HTR-8/SVneo (cell line): ENCODE measurements at places on chromosomes 7 and 10.

GRCh38 chr10:96025566-96025965, 17.8 kb upstream of the CCNJ start:
- DNase-seq, result no peak

GRCh38 chr7:70539205-70539604, 592.7 kb upstream of the GALNT17 start:
- no peak for DNase-seq

DNA sequence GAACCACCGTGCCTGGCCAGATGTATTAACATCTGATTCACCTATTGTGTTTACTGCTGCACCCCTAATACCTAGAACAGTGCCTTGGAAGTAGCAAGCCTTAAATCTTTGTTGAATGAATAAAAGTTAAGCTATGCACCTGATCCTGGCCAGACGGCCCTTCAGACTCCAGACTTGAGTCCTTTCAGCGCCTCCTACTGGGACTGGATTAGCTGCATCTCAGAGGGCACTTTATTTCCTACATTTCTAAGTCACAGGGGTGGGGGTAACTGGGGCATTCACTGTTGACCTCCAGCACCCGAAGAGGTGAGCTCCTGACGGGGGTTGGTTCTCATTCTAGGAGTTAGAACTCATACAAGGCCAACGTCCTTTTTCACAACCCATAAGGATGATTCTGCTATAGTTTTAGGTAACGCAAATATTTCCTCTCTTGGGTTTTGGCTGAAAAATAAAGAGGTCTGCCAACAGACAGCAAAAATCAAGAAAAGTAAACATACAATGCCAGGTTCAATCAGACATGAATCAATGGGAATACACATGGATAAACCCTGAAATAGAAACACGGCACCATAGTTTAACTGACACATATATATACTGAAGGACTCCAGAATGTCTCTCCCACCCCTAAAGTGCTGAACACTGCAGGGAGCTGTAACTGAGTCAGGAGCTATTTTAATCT, 48.0 kb upstream of the DLG5 start:
- DNase-seq, result no peak

- DNase-seq, result no peak
Observed at GRCh38 chr10:5503477-5503835, 4.1 kb upstream of the CALML5 start.

GRCh38 chr10:72659694-72660093, 32.2 kb upstream of the MCU start:
- no peak for DNase-seq

- no peak for DNase-seq
Observed at GRCh38 chr10:88186335-88186734, 322.9 kb downstream of the PTEN start.

DNA sequence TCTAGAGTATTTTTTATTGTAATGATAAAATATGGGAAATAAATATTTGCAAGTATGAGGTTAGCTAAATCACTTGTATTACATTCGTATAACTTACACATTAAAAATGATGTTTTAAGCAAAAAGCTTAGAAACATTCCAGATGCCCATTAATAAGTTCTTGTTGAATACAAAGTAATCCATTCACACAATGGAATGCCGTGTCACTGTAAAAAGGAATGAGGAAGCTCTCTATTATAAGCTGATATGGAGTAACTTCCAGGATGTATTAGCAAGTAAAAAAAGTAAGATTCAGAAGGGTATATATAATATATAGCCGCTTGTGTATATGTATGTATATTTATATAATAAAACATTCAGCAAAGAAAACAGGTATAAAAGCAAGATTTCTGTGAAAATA, 412.8 kb upstream of the MTPN start:
- DNase-seq, result no peak

DNA sequence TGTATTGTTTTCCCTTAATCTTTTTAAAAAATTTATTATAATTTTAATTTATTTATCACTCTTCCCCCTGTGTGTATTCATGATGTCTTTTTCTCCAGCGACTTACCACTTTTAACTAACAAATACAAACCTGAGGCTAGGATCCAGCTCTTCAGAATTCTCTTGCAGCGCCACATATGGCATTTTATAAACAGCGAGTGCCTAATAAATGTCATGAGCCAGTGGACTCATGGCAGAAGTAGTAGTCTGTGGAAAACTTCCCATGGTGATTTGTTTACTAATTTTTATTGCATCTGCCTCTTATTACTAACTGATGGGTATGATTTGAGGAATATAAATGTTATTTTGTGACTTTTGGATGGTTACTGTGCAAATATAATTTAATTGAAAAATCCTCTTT, 102.9 kb downstream of the EXOC4 start:
- no peak for DNase-seq

DNA sequence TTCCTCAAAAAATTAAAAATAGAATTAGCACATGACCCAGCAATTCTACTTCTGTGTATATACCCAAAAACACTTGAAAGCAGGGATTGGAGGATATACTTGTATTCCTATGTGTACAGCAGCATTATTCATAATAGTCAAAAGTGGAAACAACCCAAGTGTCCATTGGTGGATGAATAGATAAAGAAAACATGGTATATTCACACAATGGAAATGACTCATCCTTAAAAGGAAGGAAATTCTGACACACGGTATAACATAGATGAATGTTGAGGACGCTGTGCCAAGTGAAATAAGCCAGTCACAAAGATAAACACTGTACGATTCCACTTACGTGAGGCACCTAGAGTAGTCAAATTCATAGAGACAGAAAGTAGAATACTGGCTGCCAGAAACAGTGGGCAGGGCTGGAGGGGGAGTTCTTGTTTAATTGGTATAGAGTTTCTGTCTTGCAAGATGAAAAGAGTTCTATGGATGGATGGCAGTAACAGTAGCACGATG, 26.6 kb upstream of the KAT6B start:
- DNase-seq, result no peak

- DNase-seq, result no peak
Observed at GRCh38 chr10:117656385-117657367, 114.1 kb downstream of the EMX2 start.

DNA sequence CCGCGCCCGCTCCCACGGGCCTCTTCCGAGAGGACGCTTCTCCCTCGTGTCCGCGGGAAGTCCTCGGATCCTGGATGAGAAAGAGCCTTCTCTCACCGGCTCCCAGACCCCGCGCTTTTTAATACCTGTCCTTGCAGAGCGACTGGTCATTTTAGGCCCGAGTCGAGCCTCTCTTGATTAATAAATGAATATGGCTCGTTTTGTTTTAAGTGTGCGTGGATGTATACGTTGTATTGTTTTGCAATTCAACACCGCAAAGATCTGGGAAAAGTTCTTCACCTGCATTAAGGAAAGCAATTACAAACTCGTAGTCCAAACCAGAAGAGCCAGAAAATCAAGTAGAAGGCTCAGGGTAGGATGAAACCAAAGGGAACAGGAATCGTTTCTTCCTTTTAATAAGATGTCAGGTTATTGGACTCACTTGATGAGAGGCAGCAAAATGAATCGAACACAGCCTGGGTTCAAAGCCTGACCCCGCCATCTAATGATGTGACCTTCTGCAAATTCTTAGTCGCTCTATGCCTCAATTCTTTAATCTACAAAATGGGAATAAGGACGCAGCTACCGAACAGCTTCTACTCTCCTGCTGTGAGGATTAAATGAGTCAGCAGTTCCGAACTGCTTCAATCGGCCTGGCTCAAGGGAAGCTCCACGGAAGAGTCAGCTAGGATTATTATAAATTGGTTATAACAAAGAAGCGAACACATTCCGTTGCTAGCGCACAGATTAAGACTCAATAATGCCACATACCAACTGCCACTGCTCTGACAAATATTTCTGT, 277.8 kb upstream of the NEBL start:
- DNase-seq, result no peak

DNA sequence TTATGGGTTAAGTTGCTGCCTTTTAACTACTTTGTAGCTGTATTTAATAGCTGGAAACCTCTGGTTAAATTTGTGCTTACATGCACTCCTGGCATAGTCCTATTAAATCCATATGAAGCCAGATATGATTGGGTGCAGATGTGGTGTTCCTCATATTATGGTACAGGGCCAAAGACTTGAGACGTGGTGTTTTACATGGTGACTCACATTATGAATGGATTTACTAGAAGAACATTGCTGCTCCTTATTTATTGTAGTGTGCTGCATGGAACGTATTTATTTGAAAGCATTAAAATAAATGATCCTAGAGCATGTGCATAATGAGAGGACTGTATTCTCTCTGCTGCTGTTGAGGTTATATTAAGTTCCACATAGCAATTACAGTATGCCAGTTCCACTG, 224.1 kb downstream of the SLC25A13 start:
- DNase-seq, result no peak

- DNase-seq, result peak; percentile 77
Observed at GRCh38 chr10:99395750-99396445, 34.5 kb downstream of the GOT1 start.

DNA sequence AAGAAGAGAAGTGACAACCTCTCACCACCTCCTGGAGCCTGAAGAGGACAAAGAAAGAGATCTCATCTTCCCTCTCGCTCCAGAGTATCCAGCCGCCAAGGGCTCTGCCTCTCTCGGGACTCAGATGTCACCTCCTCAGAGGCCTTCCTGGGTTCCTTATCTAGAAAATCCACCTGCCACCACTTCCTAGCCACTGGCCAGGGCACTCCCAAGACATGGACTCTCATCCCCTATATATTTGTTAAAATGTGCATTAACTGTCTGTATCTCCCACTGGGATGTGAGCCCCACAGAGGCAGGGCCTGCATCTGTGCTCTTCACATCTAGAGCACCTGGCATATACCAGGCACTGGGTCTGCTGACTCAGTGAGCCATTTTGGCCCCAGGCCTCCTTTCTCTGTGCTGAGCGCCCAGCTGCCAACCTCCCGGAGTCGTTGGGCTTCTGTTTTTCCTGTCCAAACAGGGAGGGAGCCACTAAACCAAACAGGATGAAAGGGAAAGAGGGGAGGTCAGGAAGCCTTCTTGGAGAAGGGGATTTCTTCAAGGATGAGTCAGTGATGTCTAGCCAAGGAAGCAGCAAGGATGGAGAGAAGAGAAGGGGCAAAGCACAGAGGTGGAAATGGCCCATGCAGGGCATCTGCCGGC, 58.9 kb downstream of the KCNMA1 start:
- DNase-seq, result no peak

- DNase-seq, result no peak
Observed at GRCh38 chr10:104388830-104389229, 35.2 kb downstream of the CFAP58 start.

- DNase-seq, result no peak
Observed at GRCh38 chr10:94138391-94138790, 144.7 kb downstream of the PLCE1 start.

DNA sequence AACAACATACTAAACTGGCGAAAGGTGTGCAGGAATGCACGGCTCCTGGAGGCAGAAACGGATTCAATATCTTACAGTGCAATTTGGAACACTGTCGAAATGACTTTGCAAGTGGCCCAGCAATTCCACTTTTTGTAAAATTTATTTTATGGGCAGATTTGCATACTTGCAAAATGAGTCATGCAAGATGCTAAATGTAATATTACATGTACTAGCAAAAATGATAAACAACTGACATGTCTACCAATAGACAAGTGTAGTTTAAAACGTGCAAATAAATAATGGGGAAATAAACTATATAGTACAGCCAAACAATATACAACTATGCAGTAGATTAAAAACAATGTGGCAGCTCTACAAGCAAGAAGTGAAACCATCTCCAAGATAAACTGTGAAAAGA, 97.7 kb downstream of the ARHGAP12 start:
- DNase-seq, result peak; percentile 5

DNA sequence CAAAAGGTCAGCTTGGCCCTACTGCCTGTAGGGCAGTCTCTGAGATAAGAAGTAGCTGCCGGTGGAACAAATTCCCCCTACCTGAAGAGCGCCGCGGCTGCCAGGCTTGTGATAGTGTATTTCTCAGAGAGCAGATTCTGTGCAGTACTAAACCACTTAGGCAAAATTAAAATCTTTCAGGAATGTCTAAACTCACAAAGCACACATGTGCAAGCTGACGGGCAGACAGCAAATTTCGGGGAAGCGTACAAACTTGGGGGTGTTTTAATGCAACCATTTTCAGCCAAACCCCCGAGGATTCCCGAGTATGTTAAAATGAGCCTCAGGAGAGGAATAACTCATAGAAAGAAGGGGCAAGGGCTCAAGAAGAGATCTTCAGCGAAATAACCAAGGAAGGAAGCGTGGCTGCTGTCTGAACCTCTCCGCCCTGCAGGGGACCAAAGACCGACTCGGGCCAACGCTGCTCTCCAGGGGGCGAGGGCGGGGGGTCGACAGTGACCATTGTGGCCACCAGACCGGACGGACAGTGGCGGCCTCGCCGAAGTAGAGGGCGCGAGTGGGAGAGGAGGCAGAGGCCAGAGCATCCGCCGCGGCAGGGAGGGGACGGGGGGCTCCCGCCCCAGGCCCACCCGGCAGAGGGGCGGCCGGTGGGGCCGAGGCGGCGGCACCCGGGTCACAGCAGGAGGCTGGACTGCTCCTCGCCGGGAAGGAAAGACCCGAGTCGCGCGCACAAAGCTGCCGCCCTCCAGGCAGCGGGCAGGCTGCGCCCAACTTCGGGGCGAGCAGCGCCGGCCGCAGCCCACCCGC, 819 bp downstream of the HYCC1 start:
- peak; percentile 15 for DNase-seq

GRCh38 chr7:93601363-93601762, 26.8 kb upstream of the CALCR start:
- no peak for DNase-seq

GRCh38 chr10:126687121-126687606, 16.7 kb upstream of the C10orf90 start:
- no peak for DNase-seq

GRCh38 chr7:70208236-70209063, 610.2 kb downstream of the AUTS2 start:
- no peak for DNase-seq

DNA sequence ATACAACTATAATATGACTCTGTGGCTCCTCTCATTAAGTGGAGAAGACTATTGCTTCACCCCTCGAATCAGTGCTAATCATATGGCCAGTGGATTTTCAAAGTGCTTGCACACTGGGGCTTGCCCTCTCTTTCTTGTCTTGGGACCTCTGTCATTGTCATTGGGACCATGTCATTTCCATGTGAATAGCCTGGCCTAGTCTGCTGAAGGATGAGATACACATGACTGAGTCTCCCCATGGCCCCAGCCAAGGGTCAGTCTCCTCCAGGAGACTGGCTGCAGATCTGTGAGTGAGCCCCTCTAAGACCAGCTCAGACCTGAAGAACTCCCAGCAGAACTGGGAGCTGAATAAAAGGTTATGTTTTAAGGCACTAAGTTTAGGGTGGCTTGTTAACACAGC, 39.5 kb downstream of the PKD1L1 start:
- no peak for DNase-seq
